ENCODE measurements at places on chromosomes 7 and 10.

- no peak for DNase-seq
These were observed 112.2 kb downstream of the VIM start for GRCh38 chr10:17340144-17340829.

DNA sequence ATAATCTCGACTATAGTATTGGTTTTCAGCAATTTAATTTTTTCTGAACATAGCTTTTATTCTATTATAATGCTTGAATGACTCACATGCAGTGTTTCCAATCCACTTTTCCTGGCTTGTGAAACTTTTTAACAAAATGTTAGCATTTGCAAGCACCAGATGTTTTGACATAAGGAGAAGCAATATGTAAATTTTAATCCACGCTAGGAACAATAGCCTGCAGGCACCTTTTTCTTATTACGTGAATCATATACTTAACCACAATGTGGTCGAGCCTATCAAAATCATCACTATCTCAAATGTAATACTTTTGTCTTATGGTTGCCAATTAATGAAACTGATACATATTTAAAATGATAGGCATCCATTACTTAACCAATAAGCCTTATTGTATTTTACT lies 97.1 kb downstream of the TFEC start:
- no peak for DNase-seq

DNA sequence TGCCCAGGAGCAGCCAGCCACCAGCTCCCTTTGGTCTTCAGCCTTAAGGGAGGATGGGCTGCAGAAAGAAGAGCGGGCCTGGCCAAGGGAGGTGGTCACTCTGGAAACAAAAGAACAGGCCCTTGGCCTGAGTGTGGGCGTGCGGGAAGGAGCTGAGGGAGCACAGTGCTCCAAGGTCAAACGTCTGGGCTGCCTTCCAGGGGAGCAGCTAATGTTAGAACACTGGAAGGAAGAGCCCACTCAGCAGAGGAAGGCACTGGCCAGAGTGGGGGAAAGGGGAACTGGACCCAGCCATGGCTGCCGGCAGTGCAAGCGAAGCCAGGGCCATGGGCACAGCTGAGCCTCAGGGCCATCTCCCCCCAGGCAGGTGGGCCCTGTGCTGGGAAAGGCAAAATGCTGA lies 42.7 kb downstream of the FAM53B start:
- DNase-seq = no peak

DNA sequence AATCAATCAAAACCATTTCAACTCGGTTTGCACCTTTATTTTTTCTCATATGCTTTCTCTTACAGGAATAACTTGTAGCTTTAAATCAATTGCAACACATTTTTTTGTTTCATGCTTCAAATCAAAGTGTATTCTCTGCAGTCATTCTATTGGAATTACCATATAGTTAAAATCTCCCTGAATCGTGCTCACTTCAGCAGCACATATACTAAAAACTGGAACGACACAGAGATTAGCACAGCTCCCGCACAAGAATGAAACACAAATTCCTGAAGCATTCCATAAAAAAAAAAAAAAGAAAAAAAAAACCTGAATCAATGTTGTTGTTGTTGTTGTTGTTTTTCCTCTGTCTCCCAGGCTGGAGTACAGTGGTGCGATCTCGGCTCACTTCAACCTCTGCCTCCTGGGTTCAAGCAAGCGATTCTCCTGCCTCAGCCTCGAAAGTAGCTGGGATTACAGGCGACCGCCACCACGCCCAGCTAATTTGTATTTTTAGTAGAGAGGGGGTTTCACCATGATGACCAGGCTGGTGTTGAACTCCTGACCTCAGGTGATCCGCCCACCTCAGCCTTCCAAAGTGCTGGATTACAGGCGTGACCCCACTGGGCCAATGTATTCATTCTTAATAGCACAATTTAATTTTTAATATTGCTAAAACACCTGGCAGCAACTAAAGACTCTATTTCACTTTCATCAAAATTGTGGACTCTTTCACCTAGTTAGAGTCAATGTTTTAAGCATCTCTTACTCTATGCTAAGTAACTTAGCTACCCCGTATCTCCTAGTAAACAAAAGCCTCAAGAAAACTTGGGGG lies 26.3 kb downstream of the ANKRD61 start:
- no peak for DNase-seq
